Adrenal gland (tissue), 19 donors: ENCODE measurements at places on chromosomes 5 and 9. TPM values are rescaled to one million over a fixed set of nuclear protein-coding genes. Genes with fewer than 3 reads are reported as not detected.

Gene ACTBL2
- not detected for total RNA-seq

Gene MZB1
- total RNA-seq: 0.95 TPM

Gene TLE1
- 46.6 TPM for total RNA-seq

Gene TRIM36
- total RNA-seq: 0.36 TPM

Gene SLC35D2
- 6.9 TPM for total RNA-seq

Gene GAPT
- total RNA-seq: 0.46 TPM

Gene GLRA1
- not detected for total RNA-seq

Gene GALNT12
- total RNA-seq: 6.2 TPM
